ENCODE measurements at places on chromosomes 4 and X.

- no peak for DNase-seq
Measured at GRCh38 chrX:107514944-107515343, 65.5 kb downstream of the FRMPD3 start.

- DNase-seq = no peak
Measured at GRCh38 chr4:915041-915474, 17.1 kb downstream of the GAK start.

GRCh38 chr4:95317085-95317793, 231.5 kb downstream of the UNC5C start:
- DNase-seq = no peak

DNA sequence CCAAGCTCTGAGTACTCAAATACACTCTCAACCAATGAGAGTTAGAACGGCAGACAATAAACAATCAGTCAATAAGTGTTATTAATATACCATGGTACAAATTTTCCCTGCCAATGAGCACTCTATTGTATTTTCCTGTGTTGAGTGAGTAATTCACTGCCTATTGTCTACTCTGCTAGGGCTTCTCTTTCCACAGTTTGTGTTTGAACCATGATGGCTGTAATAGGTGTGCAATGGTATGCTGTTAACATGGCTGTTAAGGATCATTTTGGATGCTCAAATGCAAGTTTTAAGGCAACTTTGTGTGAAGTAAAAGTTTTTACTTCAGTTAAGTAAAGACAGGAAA, 41.2 kb downstream of the RPS6KA3 start:
- no peak for DNase-seq

GRCh38 chr4:126441173-126442035, 1126.6 kb downstream of the FAT4 start:
- DNase-seq = no peak

GRCh38 chr4:186169333-186169944, 21.9 kb upstream of the CYP4V2 start:
- no peak for DNase-seq

DNA sequence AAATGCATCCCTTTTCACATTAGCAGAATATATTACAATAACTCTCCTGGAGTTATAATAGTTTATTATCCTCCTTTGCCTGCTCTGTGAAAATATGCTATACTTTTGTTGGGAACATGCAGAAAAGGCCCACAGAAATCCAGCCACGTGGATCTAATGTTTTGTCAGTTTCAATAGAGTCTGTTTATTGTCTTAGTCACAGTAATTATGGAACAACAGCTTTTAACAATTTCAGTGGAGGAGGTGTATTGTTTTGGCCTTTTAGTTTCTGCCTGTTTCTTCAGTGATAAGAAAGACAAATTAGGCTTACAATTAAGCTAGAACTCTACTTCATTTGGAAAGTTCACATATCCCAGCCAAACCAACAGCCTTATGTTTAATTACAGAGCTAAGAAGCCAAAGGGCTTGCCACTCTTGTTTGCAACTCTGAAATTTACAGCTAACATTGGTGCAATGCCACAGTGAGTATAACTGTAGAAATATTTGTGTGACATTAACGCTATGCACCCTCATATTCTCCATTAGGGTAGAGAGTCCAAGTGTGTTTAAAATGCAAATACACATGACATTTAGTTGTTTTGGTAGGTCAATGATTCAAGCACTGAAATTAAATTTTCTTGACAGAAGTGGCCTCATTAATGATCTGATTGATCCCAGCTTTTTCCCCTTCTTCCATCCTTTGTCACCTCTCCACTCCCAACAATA, 175.8 kb downstream of the USP46 start:
- no peak for DNase-seq

DNA sequence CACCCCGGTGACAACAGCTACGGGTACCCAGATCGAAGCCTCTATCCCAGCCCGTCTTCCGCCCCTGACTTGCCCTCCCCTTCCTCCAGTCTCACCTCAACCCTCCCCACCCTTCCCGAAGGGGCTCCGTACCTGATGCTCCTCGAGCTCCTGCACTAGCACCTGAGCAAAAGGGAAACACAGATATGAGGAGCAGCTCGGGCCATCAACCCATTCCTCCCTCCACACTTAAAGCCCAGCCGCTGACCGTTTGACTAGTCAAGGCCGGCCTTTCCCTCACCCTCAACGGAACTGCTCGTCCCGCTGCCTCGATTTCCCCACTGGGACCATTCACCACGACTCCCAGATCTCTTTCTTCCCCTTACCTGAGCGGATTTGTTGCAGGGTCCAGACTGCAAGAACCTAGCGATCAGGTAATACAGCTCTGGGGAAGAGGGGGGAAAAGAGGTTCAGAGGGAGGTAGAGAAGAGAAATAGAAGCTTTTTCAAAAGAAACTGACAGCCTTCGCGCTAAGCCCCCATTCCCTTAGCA, 731 bp downstream of the BRWD3 start:
- no peak for DNase-seq

GRCh38 chrX:3638280-3638873, 75.1 kb downstream of the PRKX start:
- DNase-seq = no peak

- DNase-seq = no peak
Measured at GRCh38 chr4:59936566-59936965, 1263.6 kb upstream of the ADGRL3 start.

GRCh38 chr4:140344621-140345020, 28.8 kb upstream of the SCOC start:
- DNase-seq = no peak

DNA sequence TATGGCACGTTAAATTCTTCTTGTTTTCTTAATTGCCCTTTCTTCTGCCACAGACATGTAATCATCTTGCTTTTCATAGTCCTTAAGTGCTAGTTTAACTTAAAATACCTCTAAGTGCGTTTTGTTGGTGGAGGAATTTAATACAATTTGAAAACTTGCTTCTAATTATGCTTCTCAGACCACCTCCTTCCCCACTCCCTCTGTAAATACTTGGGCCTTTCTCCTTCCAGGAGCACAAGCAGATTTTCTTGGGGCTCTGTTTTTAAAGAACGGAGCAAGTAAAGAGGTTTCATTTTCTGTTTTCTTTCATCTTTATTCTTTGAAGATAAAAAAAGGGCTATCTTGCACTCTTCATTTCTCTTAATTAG, 559 bp upstream of the PCDH18 start:
- DNase-seq = no peak

DNA sequence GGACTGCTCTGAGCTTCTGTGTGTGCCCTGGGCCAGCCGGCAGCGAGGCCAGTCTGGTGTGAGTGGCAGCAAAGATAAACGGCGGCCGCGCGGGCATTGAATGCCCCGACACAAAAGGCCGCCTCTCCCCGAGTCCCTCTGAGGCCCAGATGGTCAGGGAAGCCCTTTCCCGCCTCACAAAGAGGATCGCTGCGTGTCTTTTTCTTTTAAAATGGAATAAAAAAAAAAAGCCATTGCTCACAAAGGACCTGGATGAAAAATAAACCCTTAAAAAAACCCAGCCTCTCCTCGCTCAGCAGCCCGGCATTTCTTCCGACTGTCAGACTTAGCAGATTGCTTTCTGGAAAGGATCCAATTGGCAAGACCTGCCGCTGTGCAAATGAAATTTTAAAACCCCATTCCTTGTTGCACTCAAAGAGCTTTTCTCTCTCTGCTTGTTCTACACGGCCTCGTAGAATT, 578.7 kb downstream of the BCOR start:
- DNase-seq = no peak

GRCh38 chr4:105191621-105192210, 45.0 kb downstream of the TET2 start:
- DNase-seq = no peak

- DNase-seq = no peak
Measured at GRCh38 chrX:9642270-9642995, 123.2 kb downstream of the GPR143 start.

DNA sequence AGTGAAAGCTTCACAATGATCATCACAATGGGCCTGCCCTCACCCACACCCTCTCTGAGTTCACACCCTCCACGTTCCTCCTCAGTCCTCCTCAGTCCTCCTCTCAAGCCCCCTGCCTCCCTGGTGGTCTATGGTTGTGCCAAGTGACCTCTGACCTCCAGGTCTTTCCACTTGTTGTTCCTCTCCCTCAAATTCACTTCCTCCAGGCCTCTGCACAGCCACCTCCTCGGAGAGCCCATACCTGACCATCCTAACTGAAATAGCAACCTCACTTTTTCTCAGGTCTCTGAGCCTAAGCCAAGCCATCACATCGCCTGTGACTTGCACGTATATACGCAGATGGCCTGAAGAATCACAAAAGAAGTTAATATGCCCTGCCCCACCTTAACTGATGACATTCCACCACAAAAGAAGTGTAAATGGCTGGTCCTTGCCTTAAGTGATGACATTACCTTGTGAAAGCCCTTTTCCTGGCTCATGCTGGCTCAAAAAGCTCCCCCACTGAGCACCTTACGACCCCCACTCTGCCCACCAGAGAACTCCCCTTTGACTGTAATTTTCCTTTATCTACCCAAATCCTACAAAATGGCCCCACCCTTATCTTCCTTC, 293.4 kb upstream of the TENM3 start:
- no peak for DNase-seq

DNA sequence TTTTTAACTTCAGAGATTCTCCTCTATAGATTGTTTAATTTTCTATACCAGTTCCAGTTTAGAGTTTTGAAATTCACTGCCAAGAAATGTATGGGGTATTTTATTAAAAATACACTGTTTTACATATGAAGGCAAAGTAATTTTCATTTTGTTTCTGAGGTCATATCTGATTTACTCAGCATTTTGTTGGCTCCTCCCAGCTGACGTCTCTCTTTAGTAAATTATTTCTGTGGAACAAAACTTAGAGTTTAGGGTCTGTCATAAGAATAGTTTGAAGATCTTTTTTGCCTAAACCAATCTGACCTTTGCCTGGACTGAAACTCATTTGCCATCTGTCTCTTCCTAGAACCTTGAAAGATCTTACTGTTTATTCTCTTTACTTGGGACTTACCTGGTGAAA, 16.9 kb downstream of the FNIP2 start:
- no peak for DNase-seq

DNA sequence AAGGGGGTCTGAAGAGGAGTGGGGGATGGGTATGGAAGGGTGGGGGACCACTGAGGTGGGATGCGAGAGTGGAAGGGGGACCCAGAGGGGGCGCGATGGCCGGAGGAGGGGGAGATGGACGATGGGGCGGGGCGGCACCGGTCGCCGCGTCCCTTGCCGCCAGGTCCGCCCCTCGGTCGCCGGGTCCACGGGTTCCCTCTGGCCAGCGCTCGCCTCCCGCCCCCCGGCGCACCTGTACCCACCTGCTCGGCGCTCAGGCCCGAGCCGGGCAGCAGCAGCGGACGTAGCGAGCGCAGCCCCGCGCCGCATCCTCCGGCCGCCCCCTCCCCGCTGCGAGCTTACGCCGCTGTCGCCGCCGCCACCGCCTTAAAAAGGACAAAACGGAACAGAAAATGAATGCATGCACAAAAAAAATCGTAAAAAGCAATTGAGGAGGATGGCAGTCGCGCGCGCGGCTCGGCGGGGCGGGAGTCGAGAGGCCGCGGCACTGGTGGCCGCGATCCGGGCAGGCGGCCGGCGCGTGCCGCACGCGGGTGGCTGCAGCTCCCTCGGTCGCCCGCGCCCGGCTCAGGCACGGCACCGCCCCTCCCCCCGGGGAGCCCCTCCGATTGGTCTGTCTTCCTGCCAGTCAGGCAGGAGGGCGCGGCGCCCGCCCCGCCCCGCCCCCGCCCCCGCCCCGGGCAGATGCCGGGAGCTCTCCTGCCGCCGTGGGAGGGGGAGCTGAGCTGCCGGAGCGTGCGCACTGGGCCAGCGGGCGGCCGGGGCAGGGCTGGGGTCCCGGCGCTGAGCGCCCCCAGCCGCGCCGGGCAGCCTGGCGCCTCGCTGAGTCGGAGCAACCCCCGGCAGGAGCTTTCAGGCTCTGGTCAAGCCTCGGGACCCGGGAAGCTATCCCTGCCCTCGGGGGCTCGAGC, at the start of gene JAKMIP1:
Gene JAKMIP1, minus strand, starts transcription at position 539 of the 911 bp plus-strand sequence. CDS start 87,699 bp downstream, outside the sequence.
- DNase-seq = no peak

GRCh38 chrX:3263681-3264126, 82.7 kb downstream of the MXRA5 start:
- no peak for DNase-seq
